ENCODE measurements at places on chromosomes 6 and 20.

- DNase-seq, result no peak
Observed at GRCh38 chr6:89727501-89727900, 89.0 kb upstream of the LYRM2 start.

GRCh38 chr6:85569323-85569722 is 24.3 kb downstream of the SNX14 start:
- no peak for DNase-seq

GRCh38 chr6:148577687-148578488 is 168.9 kb upstream of the UST start:
- DNase-seq, result peak; percentile 57

- no peak for DNase-seq
Observed at GRCh38 chr6:39251406-39251805, 22.1 kb upstream of the KCNK5 start.
